ENCODE measurements at places on chromosomes 1 and 21.

GRCh38 chr21:35506352-35506751 is 457.2 kb upstream of the RUNX1 start:
- no peak for DNase-seq

- no peak for DNase-seq
These were observed 200.6 kb downstream of the RGS7 start for GRCh38 chr1:241156231-241156965.

DNA sequence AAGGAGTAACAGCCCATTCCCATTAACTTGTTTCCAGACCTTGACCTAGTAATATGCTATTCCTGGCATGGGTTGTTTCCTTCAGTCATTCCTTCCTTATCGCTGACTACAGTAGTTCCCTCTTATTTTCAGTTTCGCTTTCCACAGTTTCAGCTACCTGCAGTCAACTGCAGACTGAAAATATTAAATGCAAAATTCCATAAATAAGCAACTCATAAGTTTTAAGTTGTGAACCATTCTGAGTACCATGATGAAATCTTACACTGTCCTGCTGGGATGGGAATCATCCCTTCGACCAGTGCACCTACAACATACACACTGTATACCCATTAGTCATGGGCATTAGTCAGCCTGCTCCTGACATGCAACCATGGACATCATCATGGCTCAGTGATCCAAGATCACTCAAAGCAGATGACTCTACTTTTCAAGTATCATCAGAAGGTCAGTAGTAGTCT is 66.7 kb downstream of the CCDC30 start:
- peak; percentile 3 for DNase-seq

GRCh38 chr21:39502631-39503030 is 50.9 kb downstream of the SH3BGR start:
- no peak for DNase-seq

DNA sequence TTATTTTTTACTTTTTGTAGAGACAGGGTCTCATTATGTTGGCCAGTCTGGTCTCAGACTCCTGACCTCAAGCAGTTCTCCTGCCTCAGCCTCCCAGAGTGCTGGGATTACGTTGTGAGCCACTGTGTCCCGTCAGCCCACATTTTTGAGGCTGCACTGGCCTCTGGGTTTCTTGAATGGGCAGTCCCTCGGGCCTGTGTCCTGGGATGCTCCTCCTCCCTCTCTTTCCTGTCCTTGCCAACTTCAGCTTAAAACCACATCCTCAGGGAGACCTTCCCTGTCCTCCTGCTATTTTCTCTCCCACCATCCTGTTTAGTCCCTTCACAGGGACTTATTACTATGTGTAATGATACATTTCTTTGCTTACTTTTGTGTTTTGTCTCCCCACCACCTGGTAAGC is 31.4 kb upstream of the LYST start:
- DNase-seq: no peak

DNA sequence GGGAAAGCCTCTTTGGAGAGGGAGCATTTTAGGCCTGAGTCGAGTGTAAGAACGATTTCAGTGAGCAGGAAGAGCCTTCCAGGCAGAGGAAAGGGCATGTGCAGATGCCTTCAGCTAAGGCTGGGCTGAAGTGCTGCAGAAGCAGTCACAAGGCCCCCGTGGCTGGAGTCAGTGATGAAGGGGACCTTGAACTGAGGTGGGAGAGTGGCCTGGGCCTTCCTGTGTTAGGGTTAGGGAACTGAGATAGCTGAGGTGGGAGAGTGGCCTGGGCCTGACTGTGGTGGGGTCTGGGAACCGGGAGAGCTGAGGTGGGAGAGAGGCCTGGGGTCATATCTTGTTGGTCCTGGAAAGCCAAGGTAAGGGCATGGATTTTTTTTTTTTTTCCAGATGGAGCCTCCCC is 50.9 kb upstream of the ETV3 start:
- DNase-seq: no peak

- DNase-seq: no peak
These were observed 63.8 kb downstream of the FBXO2 start for GRCh38 chr1:11590395-11590794.

GRCh38 chr1:163278602-163279001 is 43.2 kb upstream of the NUF2 start:
- no peak for DNase-seq
